A549 treated with Hydrocortisone at 1 μM for 4 hours (cell line): ENCODE measurements at places on chromosomes 11 and 22. TPM values are rescaled to one million over a fixed set of nuclear protein-coding genes. Genes with fewer than 3 reads are reported as not detected.

SLC35F2 gene
- total RNA-seq, result 39.2 to 57.9 TPM (median 42.6 TPM) in 5 replicates

VSIG10L2 gene
- total RNA-seq, result not detected in 5 replicates

ASCL2 gene
- not detected in 5 replicates for total RNA-seq

MYEOV gene
- 119 to 123 TPM (median 122 TPM) in 5 replicates for total RNA-seq

CACNA1I gene
- total RNA-seq, result 0.05 to 0.07 TPM (median 0.05 TPM) in 5 replicates

GAL gene
- total RNA-seq, result 8.8 to 25.2 TPM (median 19.3 TPM) in 5 replicates

RCE1 gene
- total RNA-seq, result 37.0 to 54.4 TPM (median 52.6 TPM) in 5 replicates

RGL4 gene
- not detected in 5 replicates for total RNA-seq

SYT12 gene
- total RNA-seq, result 18.1 to 22.6 TPM (median 22.2 TPM) in 5 replicates

GLYATL1 gene
- 0.10 TPM in 1 of 5 replicates, not detected in the others for total RNA-seq

MUC15 gene
- total RNA-seq, result not detected in 5 replicates

CNTF gene
- total RNA-seq, result 0.92 to 1.5 TPM (median 1.3 TPM) in 5 replicates

EXPH5 gene
- 0.02 to 0.05 TPM (median 0.02 TPM) in 5 replicates for total RNA-seq

OR51B5 gene
- not detected in 5 replicates for total RNA-seq

SLC22A25 gene
- not detected in 5 replicates for total RNA-seq
